NCI-H446 (cell line): ENCODE measurements at places on chromosomes 2 and 18.

- no peak for DNase-seq
Measured at GRCh38 chr2:198063242-198063641, 258.8 kb downstream of the PLCL1 start.

- no peak for DNase-seq
Measured at GRCh38 chr2:108594132-108594981, 60.1 kb downstream of the LIMS1 start.

- DNase-seq = no peak
Measured at GRCh38 chr2:121591199-121591598, 58.1 kb downstream of the CLASP1 start.

- DNase-seq = no peak
Measured at GRCh38 chr2:168534926-168535325, 78.9 kb downstream of the CERS6 start.

DNA sequence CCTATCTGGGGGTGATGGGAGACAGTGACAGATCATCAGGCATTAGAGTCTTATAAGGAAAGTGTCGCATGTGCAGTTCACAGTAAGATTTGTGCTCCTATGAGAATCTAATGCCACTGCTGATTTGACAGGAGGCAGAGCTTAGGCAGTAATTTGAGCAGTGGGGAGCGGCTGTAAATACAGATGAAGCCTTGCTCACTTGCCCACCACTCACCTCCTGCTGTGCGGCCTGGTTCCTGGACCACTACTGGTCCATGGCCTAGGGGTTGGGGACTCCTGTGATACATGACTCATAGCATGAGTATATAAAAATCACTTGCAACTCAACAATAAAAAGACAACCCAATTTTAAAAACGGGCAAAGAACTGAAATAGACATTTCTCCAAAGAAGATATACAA, 71.1 kb upstream of the ACAA2 start:
- no peak for DNase-seq

GRCh38 chr18:35050705-35051195, 9.5 kb downstream of the MAPRE2 start:
- DNase-seq = no peak
